ENCODE measurements at places on chromosomes 7 and 10.

DNA sequence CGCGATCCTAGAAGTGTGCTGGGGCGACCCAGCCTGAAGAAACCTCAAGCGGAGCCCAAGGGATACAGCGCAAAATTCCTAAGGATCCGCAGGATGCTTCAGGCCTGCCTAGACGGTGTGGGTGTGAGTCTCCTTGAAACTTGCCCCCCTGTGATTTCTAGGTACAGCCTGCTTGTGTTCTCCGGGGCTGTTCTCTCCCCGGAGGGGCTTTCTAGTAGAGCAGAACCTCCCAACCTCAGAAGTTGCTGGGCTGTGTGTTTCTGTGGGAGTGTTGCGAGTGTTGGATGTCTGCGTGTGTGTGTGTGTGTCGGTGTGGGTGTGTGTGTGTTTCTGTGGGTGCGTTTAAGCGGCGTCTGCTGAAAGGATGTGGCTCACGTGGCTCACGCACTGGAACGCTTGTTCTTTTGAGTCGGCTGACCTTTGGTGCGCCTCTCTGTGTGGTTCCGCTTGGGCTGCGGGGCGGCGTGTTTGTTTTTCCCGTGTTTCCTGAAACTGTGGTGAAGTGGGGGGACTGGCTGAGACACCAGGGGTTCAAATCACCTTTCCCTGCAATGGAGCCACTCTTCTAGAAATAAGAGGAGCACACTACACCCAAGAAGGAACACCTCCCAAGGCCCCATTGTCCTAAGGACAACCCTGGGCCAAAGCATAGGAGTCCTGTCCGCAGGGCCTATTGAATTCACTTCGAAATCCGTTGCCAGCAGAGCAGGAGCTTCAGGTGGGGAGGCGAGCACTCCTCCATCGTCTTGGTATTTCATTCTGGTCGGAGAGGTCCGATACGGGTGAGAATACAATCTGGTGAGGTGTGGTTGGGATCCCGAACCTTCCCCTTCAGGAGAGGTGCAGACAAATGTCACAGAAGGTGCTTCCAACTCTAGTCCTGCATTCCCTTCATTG, 25.1 kb upstream of the ZNF273 start:
- DNase-seq = no peak

GRCh38 chr10:47326927-47327330, 4.7 kb downstream of the GDF2 start:
- DNase-seq = no peak

GRCh38 chr10:77451886-77452285, 185.7 kb downstream of the KCNMA1 start:
- no peak for DNase-seq

- no peak for DNase-seq
These were observed 74.6 kb upstream of the TMEM106B start for GRCh38 chr7:12136523-12136922.

DNA sequence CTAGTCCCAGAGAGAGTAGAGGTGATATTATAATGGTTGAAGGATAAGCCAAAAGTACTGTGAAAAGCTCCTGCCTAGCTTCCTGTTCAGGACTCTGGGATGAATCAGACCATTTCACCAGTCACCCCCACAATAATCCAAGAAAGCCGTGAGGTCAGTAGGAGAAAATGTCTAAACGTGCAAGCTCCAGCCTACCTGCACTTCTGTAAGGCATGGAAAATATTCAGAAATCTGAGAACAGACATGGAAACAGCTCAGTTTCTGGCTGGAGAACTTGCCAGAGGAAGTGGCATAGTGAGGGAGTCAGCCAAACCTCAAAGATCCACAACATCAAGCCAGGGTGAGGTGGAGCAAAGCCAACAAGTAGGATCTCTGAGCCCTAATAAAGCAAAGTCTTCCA, 58.2 kb downstream of the ELAPOR2 start:
- no peak for DNase-seq

DNA sequence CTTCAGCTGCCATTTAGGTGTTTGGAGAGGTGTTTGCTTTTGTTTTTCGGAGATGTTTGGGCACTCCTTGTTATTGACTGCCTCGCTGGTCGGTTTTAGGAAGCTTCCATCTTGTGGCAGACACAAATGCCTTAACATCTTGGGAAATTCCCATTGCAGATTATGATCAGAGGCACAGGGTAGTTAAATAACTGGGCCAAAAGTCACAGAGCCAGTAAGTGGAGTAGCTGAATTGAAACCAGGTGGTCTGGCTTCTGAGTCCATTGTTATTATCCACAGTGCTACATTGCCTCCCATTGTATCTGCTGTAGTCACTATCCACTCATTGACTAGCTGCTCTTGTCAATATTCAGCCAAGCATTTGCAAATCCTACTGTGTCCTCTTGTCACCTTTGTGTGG, 138.2 kb upstream of the PLPP4 start:
- no peak for DNase-seq

DNA sequence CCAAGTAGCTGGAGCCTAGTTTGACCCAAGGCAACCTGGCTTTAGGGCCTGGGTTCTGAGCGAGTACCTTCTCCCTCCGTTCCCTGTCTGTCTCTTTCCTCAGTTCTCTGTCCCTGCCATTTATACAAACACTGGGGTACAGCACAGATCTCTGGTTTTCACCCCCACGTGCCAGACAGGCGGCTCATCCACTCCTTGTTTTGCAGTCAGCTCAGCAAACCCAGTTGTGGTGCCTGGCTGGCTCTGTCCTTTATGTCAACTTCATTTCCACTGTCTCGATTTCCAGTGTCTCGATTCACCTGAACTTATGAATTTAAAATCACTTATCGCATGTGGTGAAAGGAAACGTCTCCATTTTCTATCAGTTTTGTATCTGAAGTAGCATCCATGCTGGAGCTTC, 230.8 kb downstream of the FRMD4A start:
- no peak for DNase-seq

- no peak for DNase-seq
These were observed 219.3 kb downstream of the JAZF1 start for GRCh38 chr7:27961255-27961654.

DNA sequence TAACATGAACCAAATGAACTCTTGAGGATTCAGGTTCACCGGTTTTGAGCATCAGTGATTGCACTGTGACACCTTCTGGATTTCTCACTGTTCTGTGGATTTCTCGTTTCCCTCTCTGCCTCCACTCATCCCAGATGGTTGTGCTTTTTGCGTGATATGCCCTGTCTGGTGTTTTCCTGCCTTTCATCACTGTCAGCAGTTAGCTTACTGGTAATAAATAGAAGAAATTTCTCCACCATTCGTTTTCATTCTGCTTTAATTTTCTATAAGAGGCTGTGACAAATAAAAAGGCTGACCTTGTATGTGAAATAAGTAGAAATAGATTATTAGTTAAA, 16.2 kb downstream of the BPGM start:
- DNase-seq = no peak

- DNase-seq = no peak
These were observed 25.8 kb downstream of the AP5Z1 start for GRCh38 chr7:4800926-4801838.

All from cortex of kidney (tissue), 1 donor.